Mammary epithelial cell (primary cell): ENCODE measurements at places on chromosomes 2 and 18. TPM values are rescaled to one million over a fixed set of nuclear protein-coding genes. Genes with fewer than 3 reads are reported as not detected.

Gene UGT1A3
- 0.37 and 0.40 TPM in 2 replicates for total RNA-seq

DNA sequence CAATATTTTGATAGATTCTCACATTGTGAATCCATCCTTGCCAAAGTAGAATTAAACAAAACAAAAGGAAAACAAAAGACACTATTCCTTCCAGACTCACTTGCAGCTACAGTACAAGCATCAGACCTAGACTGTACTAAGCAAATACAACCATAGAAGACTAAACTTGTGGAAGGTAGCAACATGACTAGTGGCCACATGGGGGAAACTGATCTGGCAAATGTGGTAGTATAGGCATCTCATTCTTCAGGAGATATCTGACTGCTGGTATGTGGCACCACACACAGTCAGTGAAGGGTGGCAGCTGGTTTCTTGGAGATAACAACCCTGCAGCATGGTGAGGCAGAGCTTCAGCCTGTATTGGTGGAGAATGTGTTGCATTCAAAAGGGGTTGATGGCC lies 81.0 kb upstream of the ACVR2A start:
- no peak for DNase-seq

Gene POTEJ
- not detected in 2 replicates for total RNA-seq

Gene FOXD4L1
- total RNA-seq, result 0.29 and 0.40 TPM in 2 replicates

DNA sequence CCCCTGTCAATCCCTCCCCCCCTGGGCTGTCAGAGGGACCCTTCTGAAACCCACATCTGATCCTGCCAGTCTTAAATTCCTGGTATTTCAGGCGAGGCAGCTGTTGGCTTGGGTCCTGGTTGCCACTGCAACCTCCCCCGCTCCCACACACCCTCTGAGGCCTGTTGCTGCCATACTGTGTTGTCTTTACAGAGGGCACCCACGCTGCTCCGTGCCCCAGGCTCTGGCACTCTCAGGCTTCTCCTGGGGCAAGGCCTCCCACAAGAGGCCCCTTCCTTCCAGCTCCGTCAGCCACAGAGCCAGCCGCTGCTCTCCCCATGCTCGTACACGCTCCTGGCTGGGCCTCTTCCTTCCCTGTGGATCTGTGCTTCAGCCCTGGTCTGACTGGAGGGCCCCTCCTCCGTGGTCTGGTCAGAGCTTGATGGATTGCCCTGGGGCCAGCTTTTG lies 8.6 kb downstream of the CABLES1 start:
- no peak for DNase-seq

Gene MFSD2B
- 0.69 TPM in 1 of 2 replicates, not detected in the other for total RNA-seq

DNA sequence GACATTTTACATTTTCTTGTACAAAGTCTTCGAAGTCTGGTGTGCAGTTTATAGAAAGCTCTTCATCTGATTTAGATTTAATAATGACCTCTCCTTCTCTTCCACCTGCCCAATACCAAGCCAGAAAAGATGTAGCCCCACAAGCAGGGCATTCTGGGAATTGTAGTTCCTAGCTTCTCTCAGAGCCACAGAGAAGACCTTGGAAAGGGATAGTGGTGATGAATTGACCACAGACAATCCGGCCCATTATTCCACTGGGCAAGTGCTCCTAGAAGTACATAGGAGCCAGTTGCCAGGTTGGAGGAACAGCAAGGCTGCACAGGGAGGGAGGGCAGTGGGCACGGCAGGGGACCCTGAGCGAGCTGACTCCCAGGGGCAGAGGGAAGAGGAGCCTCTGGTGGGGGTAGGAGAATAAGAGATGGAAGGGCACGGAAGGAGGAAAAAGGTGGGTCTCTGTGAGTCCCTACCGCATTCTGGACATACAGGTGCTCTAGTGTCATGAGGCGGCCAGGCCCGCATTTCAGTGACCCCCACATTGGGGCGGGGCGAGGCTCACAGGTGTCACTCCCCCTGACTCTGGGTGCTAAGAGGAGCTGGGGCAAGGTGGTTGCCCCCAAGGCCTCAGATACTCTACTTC lies 152.5 kb upstream of the HAAO start:
- peak; percentile 59 for DNase-seq

Gene IFIH1
- total RNA-seq, result 6.7 TPM

DNA sequence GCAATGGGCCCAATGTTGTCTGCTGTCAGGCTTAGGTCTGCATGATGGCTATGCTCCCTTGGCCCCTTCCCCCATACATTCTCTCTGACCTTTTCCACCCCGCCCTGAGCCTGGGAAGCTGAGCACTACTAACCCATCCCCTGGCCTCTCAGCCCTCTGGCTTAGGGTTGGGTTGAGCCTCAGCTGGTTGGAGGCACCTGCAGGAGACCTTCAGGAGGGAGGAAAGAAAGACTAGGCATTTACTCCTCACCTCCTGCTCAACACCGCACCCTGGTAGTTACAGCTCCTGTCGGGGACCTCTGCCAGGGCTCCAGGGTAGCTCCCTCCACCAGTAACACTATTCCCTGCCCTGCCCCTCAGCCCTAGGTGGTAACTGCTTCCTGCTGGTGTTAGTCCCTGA lies 80.5 kb downstream of the GALNT14 start:
- DNase-seq, result no peak

DNA sequence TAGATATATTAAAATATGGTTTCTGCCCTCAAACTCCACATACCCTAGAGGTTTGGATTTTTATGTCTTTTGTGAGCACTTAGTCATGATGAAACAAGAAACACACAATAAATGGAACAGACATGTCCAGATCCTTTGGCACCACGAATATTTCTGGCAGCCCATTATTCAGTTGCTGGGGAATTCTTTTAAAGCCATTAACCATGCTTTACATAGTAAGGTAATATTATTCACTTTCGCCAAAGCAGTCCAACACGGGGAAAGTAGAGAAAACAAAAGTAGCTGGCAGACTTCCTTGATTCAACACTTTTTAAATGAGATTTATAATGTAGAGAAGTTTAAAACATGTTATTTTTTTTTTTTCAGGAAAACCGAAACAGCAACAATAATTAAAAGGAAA lies 235.4 kb downstream of the PIEZO2 start:
- no peak for DNase-seq

DNA sequence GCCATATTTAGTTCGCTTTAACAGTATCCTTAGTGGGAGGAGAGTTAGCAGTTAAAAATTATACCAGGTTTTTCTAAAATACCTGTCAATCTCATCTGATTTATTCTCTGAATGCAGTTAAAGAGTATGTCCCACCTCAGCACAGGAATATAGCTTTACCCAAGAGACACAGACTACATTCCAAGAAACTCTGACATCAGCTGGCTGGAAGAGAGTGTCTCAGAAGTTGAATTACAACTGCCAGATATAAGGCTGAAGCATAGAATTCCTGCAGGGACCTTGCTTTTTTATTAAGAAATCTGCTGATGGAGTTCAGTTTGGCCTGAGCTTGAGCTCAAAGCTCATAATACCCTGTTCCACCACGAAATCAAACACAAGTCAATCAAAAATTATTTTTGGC lies 25.4 kb upstream of the CNTNAP5 start:
- DNase-seq, result no peak

Gene CNGA3
- not detected for total RNA-seq
